ENCODE measurements at places on chromosomes 2 and 18.

DNA sequence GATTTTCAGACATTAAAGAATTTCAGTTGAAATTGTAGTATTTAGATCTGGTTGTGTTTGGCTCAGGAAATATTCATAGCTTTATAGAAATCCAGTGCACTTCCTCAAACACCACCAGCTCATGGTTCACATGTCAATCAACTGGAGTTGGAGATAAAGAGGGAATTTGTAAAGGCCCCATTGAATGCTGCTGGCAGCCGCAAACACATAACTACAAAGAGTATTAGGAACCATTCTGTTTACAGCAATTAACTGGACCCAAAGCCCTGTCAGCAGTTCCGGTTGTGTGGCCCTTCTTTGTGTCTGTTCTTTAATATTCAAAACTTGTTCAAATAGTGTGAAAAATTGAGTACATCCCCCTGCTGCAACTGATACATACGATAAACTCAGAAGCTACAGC lies 107.4 kb upstream of the LRRTM4 start:
- no peak for DNase-seq

DNA sequence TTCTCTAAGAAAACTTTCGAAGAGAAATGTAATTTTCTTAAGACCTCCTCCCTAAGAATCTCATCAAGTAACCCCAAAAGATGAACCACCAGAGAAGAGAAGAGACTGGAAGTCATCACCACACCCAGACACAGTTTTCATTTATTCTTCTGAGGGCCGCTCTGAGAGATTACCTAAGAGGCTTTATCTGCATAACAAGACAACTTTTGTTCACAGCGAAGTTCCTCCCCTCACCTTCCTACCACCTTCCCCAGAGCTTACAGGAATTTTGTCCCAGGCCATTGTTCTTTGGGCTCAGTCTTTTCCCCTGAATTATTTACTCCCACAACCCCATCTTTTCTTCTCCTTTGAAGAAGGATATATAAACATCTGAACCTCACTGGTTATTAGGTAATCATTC lies 92.8 kb downstream of the AKAIN1 start:
- DNase-seq: no peak

DNA sequence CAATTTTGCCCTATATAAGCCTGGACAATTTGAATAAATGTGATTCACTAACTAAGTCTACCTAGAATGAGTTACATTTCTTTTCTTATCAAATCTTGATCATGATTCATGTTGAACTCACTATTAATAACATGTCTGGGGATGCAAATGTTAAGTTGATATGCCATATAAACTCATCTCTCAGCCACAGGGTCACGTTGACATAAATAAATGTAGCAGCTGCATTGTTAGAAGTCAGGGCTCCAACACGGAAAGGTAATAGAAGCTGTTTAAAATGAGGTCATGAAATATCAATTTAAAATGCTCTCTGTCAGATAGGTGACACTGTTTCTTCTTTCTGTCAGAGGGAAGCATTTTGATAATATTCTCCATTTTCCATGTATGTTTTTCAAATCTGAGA lies 521.9 kb downstream of the CCDC85A start:
- DNase-seq: no peak

GRCh38 chr2:16462958-16463357 lies 202.7 kb downstream of the CYRIA start:
- no peak for DNase-seq

DNA sequence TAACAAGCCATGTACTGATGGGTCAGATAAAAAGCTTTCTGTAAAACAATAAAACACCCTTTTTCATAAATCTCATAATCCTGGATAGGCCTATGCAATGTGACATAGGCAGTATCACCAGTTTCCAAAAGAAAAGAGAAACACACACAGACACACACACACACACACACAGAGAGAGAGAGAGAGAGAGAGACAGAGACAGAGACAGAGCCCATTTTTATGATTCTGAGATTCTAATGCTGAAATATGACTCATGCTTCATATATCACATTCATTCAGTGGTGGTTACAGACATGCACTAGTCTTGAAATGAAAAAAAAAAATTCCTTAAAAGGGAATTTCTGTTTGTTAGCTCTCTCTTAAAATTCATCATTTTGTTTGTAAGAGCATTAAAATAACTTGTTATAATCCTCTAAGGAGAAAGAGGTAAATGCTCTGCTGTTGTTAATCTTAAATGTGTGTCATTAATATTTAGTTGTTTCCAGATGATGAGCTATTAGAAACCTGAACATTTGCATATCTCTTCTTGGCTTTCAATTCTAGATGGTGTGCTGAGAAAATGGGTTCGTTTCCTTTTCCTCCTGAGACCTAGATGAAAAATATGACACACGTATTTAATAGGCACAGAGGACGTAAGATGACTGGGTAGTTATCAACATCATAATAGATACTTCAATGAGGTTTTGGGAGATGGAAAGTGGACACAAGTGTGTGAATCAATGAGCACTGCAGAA lies 1598.7 kb upstream of the ACVR2A start:
- no peak for DNase-seq

Measured in prostate gland (tissue), 2 donors.